ENCODE measurements at places on chromosomes 6 and 20. TPM values are rescaled to one million over a fixed set of nuclear protein-coding genes. Genes with fewer than 3 reads are reported as not detected.

GRCh38 chr6:52575502-52575892 lies 1.4 kb downstream of the TRAM2 start:
- no peaks in the 10 kb centered on the region for H3K27me3 ChIP-seq
- H3K4me3 ChIP-seq: peak overlapping the region; percentile 70
- peaks cover 58% of the 10 kb centered on the region for H3K4me1 ChIP-seq

GRCh38 chr6:41466437-41466990 lies 79.7 kb upstream of the FOXP4 start:
- peaks cover 14% of the 10 kb centered on the region for H3K4me1 ChIP-seq
- DNase-seq: no peak
- H3K27ac ChIP-seq: no peak overlapping the region
- no peak overlapping the region for H3K4me3 ChIP-seq
- no peaks in the 10 kb centered on the region for H3K27me3 ChIP-seq

DNA sequence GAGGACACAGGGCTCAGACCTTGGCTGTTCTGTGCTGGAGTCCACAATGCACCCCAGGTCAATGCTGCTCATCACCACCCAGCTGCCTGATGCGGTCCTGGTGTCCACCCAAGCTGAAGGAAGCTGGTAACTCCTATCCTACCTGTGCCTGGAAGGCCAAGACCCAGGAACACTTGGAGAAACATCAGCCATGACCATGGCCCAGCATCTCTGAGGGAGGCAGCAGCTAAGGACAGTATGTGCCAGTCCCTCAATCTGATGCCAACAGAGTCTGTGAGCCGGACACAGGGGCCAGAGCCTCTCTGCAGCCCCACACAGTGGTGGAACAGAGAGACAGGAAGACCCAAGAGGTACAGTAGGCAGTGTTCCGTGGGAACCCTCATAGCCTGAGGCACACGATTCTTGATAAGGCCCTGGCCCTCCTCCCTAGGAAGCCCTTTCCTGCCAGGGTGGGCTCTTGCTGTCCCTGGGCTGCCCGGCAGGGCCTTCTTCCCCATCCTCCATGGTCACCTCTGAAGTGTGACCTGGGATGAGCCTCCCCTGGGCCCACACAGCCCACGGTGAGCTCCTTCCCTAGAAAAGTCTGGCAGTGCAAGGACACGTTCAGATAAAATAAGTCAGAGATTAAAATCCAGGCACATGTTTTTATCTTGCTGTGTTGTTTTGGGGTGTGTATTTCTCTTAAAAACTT lies 170.7 kb downstream of the THBS2 start:
- H3K4me3 ChIP-seq: no peak overlapping the region
- H3K27ac ChIP-seq: no peak overlapping the region
- no peak for DNase-seq
- no peaks in the 10 kb centered on the region for H3K4me1 ChIP-seq

DNA sequence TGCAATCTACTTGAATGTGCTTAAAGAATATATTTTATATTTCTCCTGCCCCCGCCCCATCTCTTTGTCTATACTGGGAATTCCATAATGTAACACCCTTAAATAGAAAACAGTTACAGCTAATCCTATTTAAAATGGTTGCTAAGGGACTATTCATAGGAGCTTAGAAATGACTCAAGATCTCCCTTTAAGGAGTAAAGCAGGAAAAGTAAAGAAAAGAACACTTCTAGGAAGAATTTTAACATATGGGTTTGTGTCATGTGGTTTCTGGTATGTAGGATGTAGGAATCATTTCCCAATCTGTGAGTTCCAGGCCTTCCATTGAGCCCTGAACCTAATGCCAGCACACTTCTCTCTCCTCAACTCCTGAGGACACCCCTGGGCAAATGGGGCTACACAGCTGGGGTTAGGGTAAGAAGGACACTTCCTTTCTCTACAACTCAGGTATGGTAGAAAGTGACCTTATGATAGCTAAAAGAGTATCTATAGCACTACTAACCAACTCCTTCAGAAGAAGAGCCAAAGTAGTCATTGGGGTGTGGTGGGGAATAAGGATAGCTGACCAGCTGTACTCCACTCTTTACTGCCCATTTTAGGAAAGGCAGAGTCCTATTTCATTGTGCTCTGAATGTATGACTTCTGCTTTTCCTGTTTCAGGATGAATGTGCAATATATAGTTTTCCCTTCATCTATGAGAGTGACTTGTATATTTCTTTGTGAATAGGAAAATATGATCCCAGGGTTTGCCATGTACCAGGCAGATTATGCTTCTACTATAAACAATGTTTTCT lies 27.3 kb downstream of the RIMS1 start:
- no peaks in the 10 kb centered on the region for H3K27me3 ChIP-seq
- no peaks in the 10 kb centered on the region for H3K36me3 ChIP-seq
- H3K4me3 ChIP-seq: no peak overlapping the region
- H3K27ac ChIP-seq: no peak overlapping the region
- no peaks in the 10 kb centered on the region for H3K4me1 ChIP-seq

GRCh38 chr20:50163570-50164317 lies 10.2 kb upstream of the PEDS1 start:
- H3K4me1 ChIP-seq: peaks cover 15% of the 10 kb centered on the region
- H3K36me3 ChIP-seq: no peaks in the 10 kb centered on the region
- no peaks in the 10 kb centered on the region for H3K27me3 ChIP-seq
- no peak overlapping the region for H3K27ac ChIP-seq
- no peak for DNase-seq

DNA sequence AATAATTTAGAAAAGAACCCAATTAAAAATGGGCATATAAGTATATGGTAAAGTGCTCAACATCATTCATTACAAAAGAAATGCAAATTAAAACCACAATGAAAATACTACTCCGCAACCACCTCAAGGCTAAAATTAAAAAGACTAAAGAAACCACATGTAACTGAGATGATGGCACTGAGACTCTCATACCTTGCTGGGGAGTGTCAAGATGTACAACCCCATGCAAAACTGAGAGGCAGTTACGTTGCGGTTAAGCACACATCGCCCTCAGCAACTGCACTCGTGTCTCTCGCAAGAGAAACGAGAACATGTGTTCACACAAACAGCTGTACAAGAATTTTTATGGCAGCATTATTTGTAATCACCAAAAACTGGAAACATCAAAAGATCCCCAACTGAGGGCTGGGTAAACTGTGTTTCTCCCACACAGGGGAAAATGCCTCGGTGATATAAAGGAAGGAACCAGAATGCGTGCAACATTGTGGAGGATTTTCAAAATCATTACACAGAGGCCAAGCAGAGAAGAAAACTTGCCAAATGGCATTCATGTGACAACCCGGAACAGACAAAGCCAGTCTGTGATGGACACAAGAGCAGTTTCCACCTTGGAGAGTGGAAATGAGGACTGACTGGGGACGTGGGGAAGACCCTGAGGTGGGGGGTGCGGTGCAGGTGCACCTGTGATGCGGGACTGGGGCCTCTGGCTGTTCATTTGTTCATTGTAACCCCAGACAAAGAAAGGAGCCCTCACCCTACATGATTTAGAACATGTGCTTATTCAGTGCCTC lies 144.9 kb downstream of the WDR27 start:
- no peak overlapping the region for H3K27ac ChIP-seq
- no peaks in the 10 kb centered on the region for H3K27me3 ChIP-seq
- DNase-seq: no peak
- no peak overlapping the region for H3K4me3 ChIP-seq

DNA sequence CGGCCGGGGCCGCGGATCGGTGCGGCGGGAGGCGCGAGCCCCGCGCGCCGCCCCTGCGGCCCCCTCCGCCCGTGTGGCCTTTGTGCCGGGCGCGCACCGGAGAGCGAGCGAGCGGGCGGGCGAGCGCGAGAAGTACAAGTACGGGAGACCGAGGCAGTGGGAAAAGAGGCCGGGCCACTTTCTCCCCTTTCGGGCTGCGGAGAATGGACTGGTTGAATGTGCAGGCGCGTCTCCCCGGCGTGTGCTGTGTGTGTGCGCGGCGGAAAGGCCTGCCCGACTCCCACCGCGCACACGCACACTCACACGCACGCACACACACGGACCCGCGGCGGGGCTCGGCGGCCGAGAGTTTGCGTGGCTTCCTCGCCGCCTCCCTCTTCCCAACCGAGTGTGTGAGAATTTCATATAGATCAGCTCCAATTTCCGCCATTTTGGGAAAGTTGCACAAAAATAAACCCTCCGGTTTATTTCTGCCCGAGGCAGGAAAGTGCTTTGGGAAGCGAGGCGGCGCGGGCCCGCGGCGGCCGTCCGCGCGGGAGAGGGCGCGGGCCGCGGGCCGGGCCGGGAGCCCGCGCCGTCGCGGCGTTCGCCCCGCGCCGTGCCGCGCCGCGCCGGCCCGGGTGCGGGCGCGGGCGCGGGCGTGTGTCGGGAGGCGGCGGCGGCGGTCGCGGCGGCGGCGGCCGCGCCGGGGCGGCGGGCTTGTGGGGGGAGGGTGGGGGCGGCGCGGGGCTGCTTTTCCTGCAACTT lies 1.1 kb downstream of the L3MBTL3 start:
- H3K4me3 ChIP-seq: peak overlapping the region; percentile 71
- H3K27me3 ChIP-seq: no peaks in the 10 kb centered on the region
- H3K36me3 ChIP-seq: no peaks in the 10 kb centered on the region
- H3K4me1 ChIP-seq: peaks cover 4% of the 10 kb centered on the region
- H3K27ac ChIP-seq: peak overlapping the region; percentile 31
- peak; percentile 45 for DNase-seq

DNA sequence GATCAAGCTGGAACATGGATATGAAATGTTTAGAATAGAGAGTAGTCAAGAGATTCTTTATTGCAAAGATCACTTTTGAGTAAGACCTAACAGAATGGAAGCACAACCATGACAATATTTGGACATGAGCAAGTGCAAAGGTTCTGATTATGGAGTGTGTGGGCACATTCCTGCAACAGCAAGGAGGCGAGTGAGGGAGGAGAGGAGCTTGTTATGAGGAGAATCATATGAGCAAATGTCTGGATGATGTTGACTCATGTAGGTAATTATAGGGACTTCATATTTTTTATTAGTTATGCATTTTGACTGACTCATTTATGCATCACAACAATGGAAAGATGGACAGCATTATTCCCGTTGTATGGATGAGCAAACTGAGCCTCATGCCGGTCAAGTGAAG lies 100.8 kb upstream of the SLC35B3 start:
- H3K4me1 ChIP-seq: no peaks in the 10 kb centered on the region
- no peak for DNase-seq
- no peaks in the 10 kb centered on the region for H3K27me3 ChIP-seq
- no peaks in the 10 kb centered on the region for H3K36me3 ChIP-seq
- H3K4me3 ChIP-seq: no peak overlapping the region
- no peak overlapping the region for H3K27ac ChIP-seq

The GLP1R gene
- total RNA-seq: 0.15 TPM

The SOX18 gene
- 16.9 TPM for total RNA-seq

The CASS4 gene
- total RNA-seq: 0.98 TPM
